ENCODE measurements at places on chromosomes 4 and X.

DNA sequence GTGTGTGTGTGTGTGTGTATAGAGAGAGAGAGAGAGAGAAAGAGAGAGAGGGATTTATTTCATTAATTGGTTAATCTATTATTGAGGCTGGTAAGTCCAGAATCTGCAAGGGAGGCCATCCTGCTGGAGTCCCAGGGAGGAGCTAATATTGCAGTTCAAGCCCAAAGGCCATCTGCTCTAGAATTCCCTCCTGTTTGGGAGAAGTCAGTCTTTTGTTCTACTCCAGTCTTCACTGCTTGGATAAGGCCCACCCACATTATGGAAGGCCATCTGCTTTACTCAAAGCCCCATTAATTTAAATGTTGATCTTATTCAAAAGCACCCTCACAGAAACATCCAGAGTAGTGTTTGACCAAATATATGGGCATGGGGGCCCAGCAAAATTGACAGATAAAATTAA lies 317.5 kb upstream of the RASGEF1B start:
- DNase-seq = no peak

- no peak for DNase-seq
These were observed 104.6 kb downstream of the PSAPL1 start for GRCh38 chr4:7330031-7330596.

- DNase-seq = peak; percentile 0
These were observed 802.0 kb downstream of the RPA4 start for GRCh38 chrX:97685753-97686152.

GRCh38 chr4:141220271-141220670 lies 424 bp upstream of the ZNF330 start:
- no peak for DNase-seq

DNA sequence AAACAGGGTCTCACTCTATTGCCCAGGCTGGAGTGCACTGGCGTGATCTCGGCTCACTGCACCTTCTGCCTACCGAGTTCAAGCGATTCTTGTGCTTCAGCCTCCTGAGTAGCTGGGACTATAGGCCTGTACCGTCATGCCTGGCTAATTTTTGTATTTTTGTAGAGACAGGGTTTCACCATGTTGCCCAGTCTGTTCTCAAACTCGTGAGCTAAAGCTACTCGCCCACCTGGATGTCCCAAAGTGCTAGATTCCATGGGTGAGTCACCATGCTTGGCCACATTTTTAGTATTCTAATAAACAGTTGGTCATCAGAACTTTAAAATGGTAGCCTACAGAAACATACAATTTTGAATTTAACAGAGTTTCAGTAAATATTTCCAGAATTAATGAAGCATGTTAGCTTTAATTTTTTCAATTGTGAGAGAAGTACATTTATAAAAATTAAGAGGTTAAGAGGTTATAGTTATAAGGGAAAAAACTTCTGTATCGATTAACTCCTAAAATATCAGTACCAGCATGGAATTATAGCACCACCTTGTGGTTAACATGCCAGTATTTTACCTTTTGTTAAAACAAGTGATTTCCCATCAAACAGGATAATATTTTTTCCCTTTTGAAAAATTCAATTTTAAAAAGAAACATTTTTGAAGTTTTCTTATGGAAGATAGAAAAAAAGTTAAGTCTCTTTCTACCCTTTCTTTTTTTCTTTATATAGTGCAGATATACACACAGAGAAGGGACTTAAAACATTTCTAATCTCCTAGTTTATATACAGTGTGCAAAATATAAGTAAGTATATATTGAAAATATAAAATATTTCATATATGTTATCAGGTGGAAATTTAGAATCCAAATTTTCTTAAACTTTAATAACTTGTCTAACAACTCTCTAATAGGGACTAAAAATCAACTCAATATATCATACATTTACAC lies 35.4 kb downstream of the CEP44 start:
- DNase-seq = no peak

DNA sequence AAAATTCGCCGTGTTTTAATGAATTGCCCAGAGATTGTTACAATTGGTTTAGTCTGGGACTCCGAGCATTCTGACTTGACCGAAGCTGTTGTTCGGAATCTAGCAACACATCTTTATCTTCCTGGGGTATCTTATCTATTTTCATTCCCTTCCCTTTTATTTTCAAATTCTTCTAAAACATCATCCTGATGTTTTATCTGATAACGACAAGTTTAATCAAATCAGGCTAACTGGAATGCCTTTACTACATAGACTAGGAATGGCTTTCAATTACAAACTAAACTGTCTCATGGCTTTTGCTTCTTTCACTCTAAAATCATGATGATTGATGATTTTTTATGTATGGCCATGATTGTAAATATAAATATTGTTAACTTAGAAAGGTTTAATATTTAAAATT lies 48.0 kb downstream of the USP53 start:
- DNase-seq = no peak

- DNase-seq = no peak
These were observed 343.7 kb upstream of the TRAM1L1 start for GRCh38 chr4:117429061-117429460.

DNA sequence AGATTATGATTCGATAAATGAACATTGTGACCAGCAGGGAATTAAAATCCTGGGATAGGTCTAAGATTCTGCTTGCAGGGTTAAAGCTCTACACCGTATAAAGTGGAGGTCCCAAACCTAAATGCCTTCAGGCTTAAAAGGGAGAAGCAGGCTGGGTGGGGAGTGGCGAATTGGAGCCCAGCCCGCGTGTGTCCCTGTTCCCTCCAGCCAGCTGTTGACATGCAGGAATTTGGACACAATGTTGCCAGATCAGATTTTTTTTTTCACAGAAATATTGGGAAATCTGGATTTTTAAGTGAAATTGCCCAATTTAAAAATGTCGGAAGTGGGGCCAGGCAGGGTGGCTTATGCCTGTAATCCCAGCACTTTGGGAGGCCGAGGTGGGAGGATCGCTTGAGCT lies 60.5 kb downstream of the ELF4 start:
- no peak for DNase-seq

GRCh38 chrX:16005917-16006316 lies 117.4 kb upstream of the GRPR start:
- DNase-seq = no peak

- DNase-seq = no peak
These were observed 35.0 kb downstream of the NUDT11 start for GRCh38 chrX:51461053-51462044.

DNA sequence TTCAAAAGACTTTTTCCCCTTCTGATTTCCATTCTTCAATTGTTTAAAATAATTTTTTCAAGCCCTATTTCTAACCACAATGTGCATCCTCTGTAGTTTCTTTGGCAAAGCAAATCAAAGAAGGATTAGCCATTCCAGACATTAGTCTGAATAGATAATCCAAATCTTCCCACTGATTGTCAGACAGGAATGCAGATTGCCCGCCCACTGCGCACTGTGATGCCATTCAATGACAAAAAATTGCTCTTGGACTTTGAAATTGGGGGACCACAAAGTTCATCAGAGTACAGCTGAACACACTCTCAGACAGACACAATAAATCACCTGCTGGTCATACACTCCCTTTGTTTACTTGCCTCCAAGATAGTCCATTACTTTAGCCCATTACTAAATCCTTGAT lies 216.5 kb upstream of the DKK2 start:
- DNase-seq = no peak

DNA sequence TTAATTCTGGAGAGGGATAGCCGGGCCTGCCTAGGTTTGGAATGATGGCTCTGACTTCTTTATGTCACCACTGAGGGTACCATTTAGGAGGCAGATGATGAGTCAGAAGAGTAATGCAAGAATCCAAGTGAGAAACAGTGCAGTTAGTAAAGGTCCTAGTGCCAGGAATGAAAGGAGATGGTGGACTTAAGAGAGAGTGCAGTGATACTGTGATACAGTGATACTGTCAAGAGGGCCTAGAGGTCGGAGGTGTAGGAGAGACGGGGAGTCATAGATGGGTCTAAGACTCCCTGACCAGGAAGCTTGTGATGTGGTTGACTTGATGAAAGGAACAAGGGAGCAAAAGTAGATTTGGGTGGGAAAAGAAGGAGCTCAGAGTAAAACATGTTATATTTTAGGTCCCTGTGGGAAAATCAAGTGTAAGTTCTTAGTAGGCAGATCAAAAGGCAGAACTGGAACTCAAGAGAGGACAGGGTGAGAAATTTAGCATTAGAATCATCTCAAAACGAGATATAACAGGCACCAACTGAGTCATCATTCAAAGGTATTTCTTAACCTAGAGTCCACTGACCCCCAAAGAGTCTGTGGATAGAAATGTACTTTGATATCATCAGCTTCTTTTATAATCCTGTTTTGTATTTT lies 85.0 kb downstream of the NFKB1 start:
- DNase-seq = no peak

GRCh38 chr4:94758700-94759399 lies 1.1 kb downstream of the BMPR1B start:
- DNase-seq = no peak

GRCh38 chrX:136476501-136476900 lies 11.2 kb upstream of the BRS3 start:
- no peak for DNase-seq

- DNase-seq = no peak
These were observed 211.9 kb downstream of the AFAP1 start for GRCh38 chr4:7727749-7728148.

GRCh38 chr4:78528327-78528726 lies 23.2 kb upstream of the ANXA3 start:
- no peak for DNase-seq
